ENCODE measurements at places on chromosomes 5 and 9. TPM values are rescaled to one million over a fixed set of nuclear protein-coding genes. Genes with fewer than 3 reads are reported as not detected.

DNA sequence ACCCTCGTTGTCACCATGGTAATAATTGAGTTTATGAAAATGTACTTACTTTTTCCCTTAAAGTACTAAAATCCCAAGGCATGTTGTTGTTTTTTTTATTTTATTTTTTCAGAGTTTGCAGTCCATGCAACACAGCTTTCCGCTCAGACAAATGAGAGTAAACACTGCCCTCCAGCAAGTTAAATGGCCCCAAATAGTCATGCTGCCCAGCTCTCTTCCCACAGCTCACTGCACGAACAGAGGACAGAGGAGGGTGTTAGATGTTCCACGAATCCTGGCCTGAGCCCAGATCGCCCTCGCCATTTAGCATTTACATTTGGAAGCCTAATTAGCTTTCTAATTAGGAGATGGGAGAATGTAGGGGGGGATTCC lies 1.9 kb downstream of the NIM1K start:
- H3K4me3 ChIP-seq: peak overlapping the region; percentile 76
- DNase-seq: no peak
- no peak overlapping the region for H3K27ac ChIP-seq

- no peak overlapping the region for H3K4me3 ChIP-seq
- no peak overlapping the region for H3K27ac ChIP-seq
- H3K27me3 ChIP-seq: no peaks in the 10 kb centered on the region
- H3K4me1 ChIP-seq: peaks cover 6% of the 10 kb centered on the region
- no peak for DNase-seq
These were observed 566.6 kb downstream of the ZNF608 start for GRCh38 chr5:124179819-124180218.

- no peaks in the 10 kb centered on the region for H3K4me1 ChIP-seq
- H3K27ac ChIP-seq: no peak overlapping the region
- no peaks in the 10 kb centered on the region for H3K27me3 ChIP-seq
- no peak for DNase-seq
These were observed 35.2 kb downstream of the ZCCHC7 start for GRCh38 chr9:37155601-37156000.

- no peak overlapping the region for H3K4me3 ChIP-seq
- H3K4me1 ChIP-seq: peaks cover 9% of the 10 kb centered on the region
- DNase-seq: no peak
- no peaks in the 10 kb centered on the region for H3K36me3 ChIP-seq
- H3K27ac ChIP-seq: no peak overlapping the region
These were observed 67.2 kb downstream of the MRPS30 start for GRCh38 chr5:44875661-44876605.

- no peak for DNase-seq
- H3K4me3 ChIP-seq: no peak overlapping the region
- H3K27ac ChIP-seq: no peak overlapping the region
- H3K4me1 ChIP-seq: no peaks in the 10 kb centered on the region
- no peaks in the 10 kb centered on the region for H3K36me3 ChIP-seq
- peaks cover 48% of the 10 kb centered on the region for H3K27me3 ChIP-seq
These were observed 6.7 kb upstream of the BRINP1 start for GRCh38 chr9:119375892-119376291.

GRCh38 chr5:80926979-80927656 lies 33.0 kb upstream of the RASGRF2 start:
- H3K4me3 ChIP-seq: no peak overlapping the region
- H3K36me3 ChIP-seq: no peaks in the 10 kb centered on the region
- H3K27me3 ChIP-seq: no peaks in the 10 kb centered on the region
- H3K27ac ChIP-seq: no peak overlapping the region
- no peaks in the 10 kb centered on the region for H3K4me1 ChIP-seq

- H3K36me3 ChIP-seq: no peaks in the 10 kb centered on the region
- no peak for DNase-seq
- no peaks in the 10 kb centered on the region for H3K27me3 ChIP-seq
- no peak overlapping the region for H3K4me3 ChIP-seq
- H3K4me1 ChIP-seq: peaks cover 52% of the 10 kb centered on the region
These were observed 16.1 kb upstream of the ARHGAP26 start for GRCh38 chr5:142754031-142754430.

DNA sequence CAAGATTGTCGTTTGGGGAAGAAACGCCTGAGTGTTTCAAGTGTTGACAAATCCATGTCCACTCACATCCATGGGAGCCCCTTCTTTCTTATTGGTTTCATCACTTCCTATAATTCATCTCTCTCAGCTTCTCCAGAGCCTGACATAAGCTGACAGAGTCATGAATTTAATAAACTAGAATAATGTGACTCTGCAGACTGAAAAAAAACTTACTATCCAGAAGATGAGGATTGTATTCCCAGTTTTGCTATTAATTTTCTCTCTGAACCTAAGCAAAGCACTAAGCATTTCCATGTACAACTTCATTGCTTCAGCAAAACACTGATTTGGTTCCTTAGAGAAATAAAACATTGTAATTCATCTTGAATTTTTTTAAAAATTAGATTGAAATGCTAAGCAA lies 691.8 kb downstream of the MTRR start:
- no peak overlapping the region for H3K27ac ChIP-seq
- DNase-seq: no peak
- no peaks in the 10 kb centered on the region for H3K27me3 ChIP-seq
- H3K36me3 ChIP-seq: no peaks in the 10 kb centered on the region

DNA sequence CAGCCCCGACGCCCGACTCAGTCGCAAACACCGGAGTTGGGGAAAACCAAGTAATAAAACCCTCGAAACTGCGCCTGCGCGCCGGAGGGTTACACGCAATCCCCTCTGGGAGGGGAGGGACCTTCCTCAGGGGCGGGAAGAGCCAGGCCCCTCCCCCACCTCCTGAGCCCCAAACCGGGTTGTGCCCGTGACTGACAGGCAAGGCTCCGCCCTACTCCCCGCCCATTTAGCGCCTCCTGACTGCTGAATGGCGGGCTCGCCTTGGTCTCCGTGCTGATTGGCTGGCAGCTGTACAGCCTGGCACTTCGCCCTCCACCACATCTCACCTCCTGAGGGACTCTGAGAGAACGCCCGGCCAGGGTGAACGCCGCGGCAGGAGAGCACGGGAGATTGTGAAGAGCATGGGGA lies at the start of gene PRDM9:
PRDM9 (plus strand) TSS at position 332 of the 408 bp plus-strand sequence. CDS start 1,425 bp downstream, outside the sequence.
- peak; percentile 62 for DNase-seq
- H3K27me3 ChIP-seq: no peaks in the 10 kb centered on the region
- H3K4me1 ChIP-seq: no peaks in the 10 kb centered on the region
- peak within 1 kb of the TSS; percentile 53 for H3K4me3 ChIP-seq

The APBB3 gene
- total RNA-seq: 12.1 TPM

The RASGEF1C gene
- 0.27 TPM for total RNA-seq

- no peak overlapping the region for H3K27ac ChIP-seq
- no peaks in the 10 kb centered on the region for H3K27me3 ChIP-seq
- DNase-seq: no peak
- peaks cover 7% of the 10 kb centered on the region for H3K4me1 ChIP-seq
- H3K36me3 ChIP-seq: no peaks in the 10 kb centered on the region
These were observed 25.1 kb downstream of the ACSL6 start for GRCh38 chr5:131986161-131986912.

- H3K4me3 ChIP-seq: no peak overlapping the region
- no peaks in the 10 kb centered on the region for H3K27me3 ChIP-seq
- H3K36me3 ChIP-seq: no peaks in the 10 kb centered on the region
- no peaks in the 10 kb centered on the region for H3K4me1 ChIP-seq
These were observed 1799.9 kb upstream of the ACO1 start for GRCh38 chr9:30584559-30584958.
